ENCODE measurements at places on chromosomes 3 and 15.

GRCh38 chr3:138642226-138642926 is 33.8 kb downstream of the FAIM start:
- no peak for DNase-seq

- DNase-seq, result no peak
These were observed 35.5 kb downstream of the NR2F2 start for GRCh38 chr15:96365781-96366525.

GRCh38 chr3:185983495-185984141 is 45.8 kb upstream of the TRA2B start:
- DNase-seq, result peak; percentile 64

DNA sequence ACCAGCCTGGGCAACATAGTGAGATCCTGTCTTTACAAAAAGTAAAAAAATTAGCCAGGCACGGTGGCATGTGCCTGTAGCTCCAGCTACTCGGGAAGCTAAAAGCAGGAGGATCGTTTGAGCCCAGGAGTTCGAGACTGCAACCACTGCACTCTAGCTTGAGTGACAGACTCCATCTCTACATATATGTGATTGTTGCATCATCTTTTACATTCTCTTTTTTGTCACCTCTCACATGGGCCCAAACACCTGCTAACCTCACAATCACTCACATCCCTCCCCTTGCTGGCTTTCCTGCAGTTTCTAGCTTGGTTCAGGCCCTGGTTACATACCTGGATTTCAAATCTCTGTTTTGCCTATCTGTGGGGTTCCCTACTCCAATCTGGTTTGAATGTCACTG is 19.4 kb downstream of the MYLK start:
- DNase-seq, result no peak

DNA sequence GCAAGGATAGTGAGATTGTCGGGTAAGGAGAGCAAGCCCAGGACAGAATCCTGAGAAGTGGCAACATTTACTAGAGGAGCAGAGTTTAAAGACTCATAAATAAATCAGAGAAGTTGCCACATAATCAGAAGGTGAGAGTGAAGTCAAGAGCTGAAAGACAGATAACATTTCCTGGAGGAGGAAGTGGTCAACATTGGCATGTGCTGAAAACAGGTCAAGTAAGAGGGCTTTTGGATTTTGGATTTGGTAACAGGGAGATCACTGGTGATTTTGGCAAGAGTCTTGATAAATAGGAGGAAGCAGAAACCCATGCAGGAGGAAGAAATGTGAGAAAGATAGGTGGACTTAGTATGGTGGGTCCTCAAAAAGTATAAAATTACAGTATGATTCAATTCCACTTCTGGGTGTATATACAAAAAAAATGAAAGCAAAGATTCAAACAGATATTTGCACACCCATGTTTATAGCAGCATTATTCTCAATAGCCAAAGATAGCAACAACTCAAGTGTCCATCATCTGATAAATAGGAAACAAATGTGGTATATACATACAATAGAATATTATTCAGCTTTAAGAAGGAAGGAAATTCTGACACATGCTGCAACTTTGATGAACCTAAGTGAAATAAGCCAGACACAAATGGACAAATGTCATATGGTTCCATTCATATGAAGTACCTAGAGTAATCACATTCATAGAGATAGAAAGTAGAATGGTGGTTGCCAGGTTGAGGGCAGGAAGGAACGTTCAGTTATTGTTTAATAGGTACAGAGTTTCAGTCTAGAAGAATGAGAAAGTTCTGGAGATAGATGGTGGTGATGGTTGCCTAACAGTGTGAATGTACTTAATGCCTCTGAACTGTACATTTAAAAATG is 27.3 kb upstream of the MBNL1 start:
- DNase-seq, result no peak

DNA sequence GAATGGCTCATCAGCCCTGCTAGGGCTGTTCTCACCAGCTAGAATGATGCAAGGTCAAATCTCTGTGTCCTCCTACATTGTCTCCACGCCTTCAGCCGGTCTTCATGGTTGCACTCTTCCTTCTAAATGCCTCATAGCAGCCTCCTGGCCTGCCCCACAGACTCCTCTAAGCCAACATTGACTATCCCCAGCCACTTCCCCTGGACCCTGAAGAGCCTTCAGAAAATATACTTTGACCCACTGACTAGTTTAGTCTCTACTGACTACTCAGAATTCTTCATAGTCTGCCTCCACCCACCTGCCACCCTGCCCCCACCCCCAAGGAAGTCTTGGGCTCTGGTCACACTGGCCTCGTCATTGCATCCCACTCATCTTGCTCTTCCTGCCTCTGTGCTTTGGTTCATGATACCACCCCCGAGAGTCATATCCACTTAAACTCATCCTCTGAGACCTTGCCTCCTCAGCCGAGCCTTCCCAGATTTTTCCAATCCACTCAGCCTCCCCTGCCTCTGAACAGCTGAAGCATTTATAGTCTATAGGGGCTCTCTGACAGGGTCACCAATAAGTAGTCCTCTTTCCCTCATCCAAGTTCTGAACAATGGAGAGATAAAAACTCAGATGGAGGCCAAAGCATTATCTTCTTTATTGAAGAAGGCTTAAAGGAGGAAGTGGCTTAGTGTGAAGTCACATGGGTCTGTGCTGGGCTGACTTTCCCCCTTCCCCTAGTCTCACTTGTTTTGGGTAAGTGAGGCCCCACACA is 9.5 kb upstream of the DOCK3 start:
- DNase-seq, result no peak

DNA sequence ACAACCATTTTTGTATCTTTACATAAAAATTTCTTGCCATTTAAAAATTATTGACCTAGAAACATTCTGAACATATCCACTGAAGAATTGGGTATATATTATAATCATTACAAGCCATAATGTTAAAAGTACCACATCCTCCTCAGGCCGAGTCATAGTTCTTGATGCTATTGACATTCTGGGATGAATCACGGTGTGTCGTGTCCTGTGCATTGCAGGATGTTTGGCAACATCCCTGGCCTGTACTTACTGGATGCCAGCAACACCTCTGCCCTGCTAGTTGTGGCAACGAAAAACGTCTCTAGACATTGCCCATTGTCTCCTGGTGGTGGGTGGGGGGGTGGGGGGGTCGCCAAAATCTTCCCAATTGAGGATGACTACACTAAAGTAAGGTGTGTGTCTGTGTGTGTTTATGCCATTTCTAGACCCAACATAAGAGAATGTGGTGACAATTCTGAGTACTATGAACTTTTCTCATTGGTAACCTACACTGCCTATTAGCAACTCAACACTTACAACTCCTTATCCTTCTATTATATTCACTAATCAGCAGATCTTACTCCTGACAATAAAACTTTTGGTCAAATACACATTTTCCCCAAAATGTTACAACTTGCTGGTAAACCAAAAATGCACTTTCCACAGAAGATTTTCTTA is 471.6 kb downstream of the FOXP1 start:
- DNase-seq, result no peak

DNA sequence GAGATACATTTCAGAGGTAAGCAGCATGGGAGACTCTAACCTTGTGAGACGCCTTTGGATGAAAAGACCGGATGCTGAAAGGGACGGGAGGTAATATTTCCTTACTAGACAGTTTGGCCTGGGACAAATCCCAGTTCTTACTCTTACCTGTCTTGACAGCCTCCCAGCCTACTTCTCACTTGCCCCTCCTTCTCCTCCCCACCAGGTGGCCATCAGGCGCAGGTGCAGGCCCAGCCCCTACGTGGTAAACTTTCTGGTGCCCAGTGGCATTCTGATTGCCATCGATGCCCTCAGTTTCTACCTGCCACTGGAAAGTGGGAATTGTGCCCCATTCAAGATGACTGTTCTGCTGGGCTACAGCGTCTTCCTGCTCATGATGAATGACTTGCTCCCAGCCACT is 6.3 kb downstream of the HTR3D start:
- no peak for DNase-seq

DNA sequence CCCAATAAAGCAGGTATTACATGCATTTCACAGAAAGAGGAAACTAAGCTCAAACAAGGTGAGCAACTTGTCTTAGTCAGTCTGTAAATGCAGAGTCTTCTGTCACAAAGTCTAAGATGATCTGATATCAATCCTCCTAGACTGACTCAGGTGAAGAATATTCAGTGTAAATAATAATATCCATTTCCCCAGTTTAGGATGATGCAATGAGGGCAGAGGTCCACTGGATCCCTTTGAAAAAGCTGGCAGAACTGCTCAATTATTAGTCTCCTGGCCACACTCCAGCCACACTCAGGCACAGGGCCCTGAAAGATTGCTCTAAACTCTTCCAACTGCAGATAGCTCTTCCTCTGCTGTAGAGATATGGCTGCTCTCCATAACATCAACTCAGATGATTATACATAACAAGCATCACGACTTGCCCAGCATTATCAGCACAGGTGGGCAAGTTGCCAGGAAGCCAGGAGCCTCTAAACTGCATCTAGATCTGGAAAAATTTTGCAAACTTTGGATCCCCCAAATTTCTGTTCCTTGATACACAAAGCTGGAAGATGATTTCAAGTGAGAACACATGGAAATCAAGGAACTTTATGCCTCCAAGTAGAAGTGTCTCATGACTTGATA is 129.8 kb upstream of the CPNE4 start:
- DNase-seq, result no peak

DNA sequence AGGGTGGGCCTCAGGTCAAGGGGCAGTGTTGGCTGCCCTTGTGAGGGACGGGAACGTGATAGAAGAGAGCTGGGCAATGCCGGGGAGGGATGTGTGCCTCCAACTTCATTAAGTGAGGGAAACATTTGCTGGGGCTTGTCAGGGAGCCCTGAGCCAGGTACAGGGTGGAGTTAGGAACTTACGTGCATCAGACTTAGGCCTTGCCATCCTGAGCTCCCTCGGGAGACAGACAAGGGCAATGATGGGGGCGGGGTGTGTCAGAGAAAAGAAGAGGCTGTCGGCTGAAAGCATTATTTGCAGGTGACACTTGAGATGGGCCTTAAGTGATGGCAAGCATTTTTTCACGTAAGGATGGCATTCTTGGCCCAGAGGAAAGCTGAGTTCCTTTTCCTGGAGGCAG is 1.6 kb downstream of the FAM131A start:
- DNase-seq, result no peak

- peak; percentile 41 for DNase-seq
These were observed 118.0 kb downstream of the ABI3BP start for GRCh38 chr3:100875239-100875638.

- DNase-seq, result no peak
These were observed 452.0 kb upstream of the MCTP2 start for GRCh38 chr15:93779341-93779740.

DNA sequence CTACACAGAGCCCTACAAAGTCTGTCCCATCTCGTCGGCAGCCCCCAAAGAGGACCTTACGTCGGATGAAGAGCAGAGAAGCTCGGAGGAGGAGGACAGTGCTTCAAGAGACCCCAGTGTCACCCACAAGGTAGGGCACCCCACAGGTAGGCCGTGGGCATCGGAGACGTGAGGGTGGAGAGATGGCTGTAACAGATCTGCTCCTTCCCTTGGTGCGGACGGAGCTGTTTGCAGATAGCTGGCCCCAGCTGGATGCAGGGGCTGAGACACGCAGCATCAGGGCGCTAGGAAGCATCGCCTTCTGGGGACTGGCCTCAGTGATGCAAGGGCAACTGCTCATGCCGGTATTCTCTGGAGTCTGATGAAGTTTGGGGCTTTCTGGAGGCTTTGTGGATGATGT is 45.4 kb downstream of the FGD5 start:
- no peak for DNase-seq

DNA sequence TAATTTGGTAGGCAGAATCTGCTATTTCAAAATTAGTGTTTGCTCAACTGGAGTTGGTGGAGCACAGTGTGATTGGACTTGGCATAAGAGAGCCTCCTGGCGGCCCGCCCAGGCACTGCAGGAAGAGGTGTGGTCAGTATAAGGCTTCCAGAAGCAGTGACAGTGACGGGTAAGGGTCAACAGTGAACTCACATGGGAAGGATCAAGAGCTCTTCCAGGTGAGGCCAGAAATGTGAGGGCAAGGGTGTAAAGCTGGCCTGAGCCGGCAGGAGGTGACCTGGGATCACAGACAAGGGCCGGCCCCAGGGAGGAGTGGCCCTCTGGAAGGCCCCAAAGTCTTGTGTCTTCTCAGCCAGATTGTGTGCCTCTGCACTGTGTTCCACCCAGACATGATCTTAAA is 93.2 kb upstream of the RNF7 start:
- DNase-seq, result peak; percentile 35

GRCh38 chr3:160027541-160028195 is 39.0 kb downstream of the IL12A start:
- no peak for DNase-seq

GRCh38 chr3:82561784-82562183 is 800.3 kb upstream of the GBE1 start:
- DNase-seq, result no peak

- DNase-seq, result no peak
These were observed 9.8 kb downstream of the LRIG1 start for GRCh38 chr3:66490984-66491383.

DNA sequence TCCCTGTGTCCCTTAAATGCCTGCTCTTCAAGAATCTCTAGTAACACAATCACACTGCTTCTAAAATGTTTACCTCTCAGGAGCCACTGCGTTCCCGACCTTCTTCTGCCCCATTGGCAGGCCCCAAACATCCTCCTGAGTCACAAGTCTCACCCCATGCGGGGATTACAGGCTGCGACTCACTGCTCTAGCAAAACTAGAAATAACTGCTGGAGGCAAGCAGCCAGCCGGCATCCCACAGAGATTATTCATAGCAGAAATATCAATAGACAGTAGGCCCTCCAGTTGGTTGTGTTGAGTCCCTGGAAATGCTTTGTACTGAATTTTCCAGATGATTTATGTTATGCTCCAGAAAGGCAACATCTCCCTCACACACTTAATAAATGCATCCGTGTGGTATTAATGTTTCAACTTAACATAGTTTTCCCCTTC is 64.8 kb downstream of the RFTN1 start:
- DNase-seq, result peak; percentile 80

GRCh38 chr3:143955113-143955512 is 16.5 kb upstream of the DIPK2A start:
- no peak for DNase-seq

- no peak for DNase-seq
These were observed 2.4 kb upstream of the PPP1R14D start for GRCh38 chr15:40830884-40831283.

GRCh38 chr3:37967260-37967881 is 23.2 kb upstream of the VILL start:
- peak; percentile 65 for DNase-seq

- no peak for DNase-seq
These were observed 197.5 kb upstream of the TSC22D2 start for GRCh38 chr3:150210461-150211110.

GRCh38 chr3:184360929-184361531 is 375 bp downstream of the CLCN2 start:
- DNase-seq, result no peak

DNA sequence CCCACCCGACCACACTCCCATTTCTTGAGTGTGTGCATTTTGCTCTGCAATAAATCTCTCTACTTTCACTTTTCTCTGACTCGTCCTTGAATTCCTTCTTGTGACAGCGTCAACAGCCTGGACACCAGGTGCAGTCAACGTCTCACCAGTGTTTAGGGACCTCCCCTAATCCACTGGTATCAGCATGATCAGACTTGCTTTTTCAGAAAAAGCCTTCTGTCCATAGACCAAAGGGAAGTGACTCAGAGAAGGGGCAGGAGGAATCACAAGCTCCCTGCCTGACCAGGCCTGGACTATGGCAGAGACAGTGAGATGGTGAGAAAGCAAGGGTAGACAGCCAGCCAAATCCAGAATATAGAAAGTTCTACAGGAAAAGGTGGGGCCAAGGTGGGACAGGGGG is 15.5 kb downstream of the CCR5 start:
- DNase-seq, result no peak

All from uterus (tissue), 4 donors.